ENCODE measurements at places on chromosomes 2 and 18.

DNA sequence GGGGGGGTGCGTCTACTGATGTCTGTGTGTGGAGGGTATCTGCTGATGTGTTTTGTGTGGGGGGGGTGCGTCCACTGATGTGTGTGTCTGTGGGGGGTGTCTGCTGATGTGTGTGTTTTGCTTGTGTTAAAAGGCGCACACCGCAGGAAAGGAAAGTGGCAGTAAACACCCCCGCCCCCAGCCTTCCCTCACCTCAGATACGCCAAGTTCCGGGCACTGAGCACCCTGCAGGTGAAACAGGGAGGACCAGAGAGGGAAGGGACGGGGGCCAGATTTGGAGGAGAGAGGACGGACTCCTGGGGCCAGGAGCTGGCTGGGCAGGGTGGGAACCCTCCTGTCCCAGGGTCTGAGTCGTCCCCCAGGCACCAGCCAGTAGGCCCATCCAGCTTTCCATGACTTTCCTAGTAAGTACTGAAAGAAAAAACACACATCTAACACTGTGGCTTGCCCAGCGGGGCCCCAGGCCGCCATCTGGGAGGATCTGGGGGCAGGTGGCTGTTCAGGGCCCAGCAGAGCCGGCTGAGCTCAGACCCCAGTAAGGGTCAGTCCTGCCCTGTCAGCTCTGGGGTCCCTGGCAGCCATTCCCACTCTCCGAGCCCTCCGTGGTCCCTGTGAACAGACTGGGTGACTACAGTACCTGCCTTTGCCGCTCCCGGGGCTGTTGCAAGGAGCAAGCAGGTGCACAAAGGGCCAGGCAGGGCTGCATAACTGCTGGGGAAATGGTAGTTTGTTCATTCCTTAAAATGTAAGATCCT, 126.9 kb downstream of the NFATC1 start:
- peak; percentile 87 for DNase-seq

DNA sequence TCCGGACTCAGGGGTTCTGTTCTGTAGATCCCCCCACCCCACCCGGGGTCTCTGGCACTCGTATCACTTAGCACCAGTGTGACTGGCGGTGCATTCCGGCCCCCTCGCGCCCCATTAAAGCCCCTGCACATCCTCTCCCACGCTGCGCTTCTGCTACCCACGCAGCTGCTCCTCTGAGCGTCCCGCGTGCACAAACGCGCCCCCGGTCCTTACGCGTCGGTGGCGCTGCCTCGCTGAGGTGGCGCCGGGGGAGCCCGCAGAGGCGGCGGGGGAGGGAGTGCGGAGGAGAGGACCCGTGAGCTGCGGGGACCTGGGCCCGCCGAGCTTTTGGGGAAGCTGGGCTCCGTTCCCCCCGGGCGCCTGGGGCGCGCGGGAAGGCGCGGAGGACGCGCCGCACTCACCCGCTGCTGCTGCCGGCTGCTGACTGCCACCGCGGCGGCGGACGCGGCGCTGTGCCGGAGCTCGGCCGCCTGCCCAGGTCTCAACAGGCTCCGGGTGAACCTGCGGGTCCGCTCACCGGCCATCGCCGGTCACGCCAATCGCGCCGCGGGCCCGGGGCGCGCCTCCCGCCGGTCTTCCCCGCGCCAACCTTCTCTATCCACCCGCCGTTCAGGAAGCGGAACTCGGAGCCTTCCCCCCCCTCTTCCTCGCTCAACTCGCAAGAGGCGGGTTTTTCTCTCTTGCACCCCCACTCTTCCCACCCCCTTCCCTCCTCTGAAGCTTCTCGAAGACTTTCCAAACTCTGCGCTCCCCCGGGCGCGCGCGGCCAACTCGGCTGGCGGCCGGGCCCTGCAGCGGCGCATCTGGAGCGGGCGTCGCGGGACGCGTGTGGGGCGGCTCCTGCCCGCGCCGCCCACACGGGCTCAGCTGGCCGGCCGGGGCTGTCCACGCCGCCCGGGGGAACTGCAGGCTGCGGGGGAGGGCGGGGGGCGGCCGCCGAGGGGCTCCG, at the start of gene DOCK10:
Gene DOCK10, minus strand, starts transcription at position 618 of the 949 bp plus-strand sequence. Its CDS starts 94 bp downstream, at position 524.
- DNase-seq = peak; percentile 87

GRCh38 chr2:241161646-241162281, 11.5 kb downstream of the PPP1R7 start:
- DNase-seq = no peak

DNA sequence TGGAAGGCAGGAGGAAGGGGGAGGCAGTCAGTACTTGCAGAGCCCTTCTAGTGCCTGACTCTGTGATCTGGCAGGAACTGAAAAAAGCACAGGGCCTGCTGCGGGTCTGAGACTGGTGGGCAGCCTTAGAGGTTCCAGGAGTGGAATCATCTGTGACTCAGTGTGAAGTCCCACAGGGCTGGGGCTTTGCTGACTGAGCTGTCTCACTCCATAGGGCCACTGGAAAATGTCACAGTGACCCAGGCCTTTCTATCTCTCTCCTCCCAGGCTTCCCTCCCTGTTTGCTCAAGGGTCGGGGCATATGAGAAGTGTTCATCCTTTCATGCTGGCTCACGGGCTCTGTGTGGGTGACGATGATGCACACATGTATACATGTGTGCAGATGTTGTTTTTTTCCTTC, 47.1 kb upstream of the ZFP36L2 start:
- DNase-seq = no peak

DNA sequence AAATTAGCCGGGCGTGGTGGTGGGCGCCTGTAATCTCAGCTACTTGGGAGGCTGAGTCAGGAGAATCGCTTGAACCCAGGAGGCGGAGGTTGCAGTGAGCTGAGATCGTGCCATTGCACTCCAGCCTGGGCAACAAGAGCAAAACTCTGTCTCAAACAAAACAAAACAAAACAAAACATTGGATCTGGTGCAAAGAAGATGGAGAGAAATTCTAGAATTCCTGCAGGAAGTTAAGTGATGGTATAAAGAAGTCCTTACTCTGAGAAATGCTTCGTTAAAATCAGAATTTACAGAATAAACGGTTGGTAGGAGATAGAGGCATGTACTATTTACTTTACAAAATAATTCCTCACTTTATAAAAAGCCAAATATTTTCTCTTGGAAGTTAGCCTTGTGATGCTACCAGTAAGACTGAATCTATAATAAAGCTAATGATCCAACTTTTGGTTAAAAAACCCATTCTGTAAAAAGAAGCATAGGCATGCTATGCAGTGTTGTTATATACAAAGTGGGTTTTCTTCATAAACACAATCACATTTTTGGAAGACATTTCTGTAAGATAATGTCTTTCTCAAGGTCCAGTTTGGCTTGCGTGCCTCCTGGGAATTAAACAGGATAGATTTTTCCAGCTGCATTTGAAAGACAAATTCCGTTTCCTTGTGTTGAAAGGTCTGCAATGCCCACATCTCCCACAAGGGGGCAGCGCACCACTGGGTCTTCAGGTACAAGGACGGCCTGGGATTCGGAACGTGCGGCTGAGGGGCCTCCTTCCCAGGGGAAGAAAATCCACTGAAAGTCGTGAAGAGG, 35.6 kb upstream of the PNO1 start:
- DNase-seq = peak; percentile 92

DNA sequence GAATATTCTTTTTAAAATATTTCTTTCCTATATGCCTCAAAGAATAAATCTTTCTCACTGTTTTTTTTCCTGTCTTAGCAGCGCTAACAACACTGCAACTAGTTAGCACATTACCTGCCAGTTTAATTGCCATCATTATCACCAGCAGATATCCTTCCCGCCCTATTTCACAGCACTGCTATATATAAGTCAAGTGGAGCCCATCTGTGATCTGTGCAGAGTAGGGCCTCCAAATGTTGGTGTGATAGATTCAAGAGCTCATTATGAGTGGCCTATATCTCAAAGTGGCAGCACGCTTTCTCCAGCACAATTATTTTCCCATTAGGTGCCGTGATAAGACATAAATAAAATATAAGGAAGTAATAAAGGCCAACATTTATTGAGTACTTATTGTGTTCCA, 19.8 kb upstream of the RGPD4 start:
- no peak for DNase-seq

DNA sequence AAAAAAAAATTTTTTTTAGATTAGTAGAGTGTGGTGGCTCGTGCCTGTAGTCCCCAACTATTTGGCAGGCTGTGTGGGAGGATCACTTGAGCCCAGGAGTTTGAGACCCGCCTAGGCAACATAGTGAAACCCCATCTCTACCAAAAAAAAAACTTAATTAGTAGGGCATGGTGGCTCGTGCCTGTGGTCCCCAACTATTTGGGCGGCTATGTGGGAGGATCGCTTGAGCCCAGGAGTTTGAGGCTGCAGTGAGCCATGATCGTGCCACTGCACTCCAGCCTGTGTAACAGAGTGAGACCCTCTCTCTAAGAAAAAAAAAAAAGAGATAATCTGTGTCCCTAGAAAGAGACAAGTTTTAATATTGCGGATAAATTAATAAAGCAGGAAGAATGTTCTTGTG, 8.8 kb downstream of the GPR55 start:
- no peak for DNase-seq

GRCh38 chr2:24509840-24510239, 18.8 kb downstream of the NCOA1 start:
- DNase-seq = peak; percentile 21

DNA sequence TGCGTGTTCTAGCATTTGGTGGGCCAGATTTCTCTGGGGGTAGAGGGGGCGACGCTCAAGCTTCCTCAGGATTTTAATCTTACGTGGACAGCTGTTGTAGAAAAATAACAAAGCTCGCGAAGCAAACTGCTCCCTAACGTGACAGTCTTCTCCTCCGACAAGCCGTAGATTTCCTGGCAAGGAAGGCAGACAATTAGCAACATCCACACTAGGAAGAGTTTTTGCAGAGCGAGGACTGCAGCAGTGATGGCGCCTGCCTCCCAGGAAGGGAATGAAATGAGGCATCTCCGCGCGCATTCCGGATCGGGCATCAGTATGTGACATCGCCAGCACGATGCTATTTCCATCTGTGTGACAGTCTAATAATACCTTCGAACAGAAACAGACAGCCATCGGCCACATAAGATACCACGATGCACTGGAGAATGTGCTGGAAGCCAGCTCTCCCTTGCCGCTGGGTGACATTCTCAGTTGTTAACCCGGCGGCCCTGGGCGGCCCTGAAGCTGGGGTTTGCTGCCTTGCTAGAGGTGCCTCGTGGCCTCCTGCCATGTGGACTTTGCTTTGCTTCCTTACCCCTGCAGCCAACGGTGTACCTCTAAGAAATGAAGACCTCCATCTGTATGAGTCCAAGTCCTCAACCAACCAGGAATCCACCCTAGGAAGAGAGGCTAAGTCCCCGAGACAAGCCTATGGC, 101.8 kb upstream of the AGAP1 start:
- DNase-seq = no peak

GRCh38 chr18:50341443-50341842, 33.4 kb upstream of the SKA1 start:
- DNase-seq = no peak

DNA sequence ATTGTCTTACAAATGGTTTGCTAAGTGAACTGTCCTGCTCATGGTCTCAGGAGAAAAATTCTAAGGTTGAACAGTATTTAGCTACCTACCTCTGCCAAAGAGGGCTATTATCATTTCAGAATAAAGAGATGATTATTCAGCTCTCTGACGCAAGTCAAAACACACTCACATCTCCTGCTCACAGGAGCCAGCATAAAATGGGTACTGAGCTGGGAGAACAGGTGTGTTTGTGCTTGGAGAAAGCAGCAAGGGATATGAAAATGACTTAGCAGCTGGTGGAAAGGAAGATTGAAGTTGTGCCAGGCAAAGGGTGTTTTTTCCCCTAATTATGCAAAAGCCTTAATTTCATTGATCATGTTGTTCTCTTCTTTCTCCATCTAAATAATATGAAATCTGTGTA, 47.3 kb upstream of the TANK start:
- no peak for DNase-seq

- peak; percentile 90 for DNase-seq
These were observed at the start of gene MSL3B for GRCh38 chr2:233867993-233868532. TSS of gene MSL3B (minus strand) at chr2:233868386.

GRCh38 chr2:9255416-9255815, 48.8 kb downstream of the ASAP2 start:
- no peak for DNase-seq

GRCh38 chr2:1527153-1527992, 114.1 kb downstream of the TPO start:
- DNase-seq = no peak

GRCh38 chr2:189723192-189723591, 39.4 kb downstream of the OSGEPL1 start:
- no peak for DNase-seq

DNA sequence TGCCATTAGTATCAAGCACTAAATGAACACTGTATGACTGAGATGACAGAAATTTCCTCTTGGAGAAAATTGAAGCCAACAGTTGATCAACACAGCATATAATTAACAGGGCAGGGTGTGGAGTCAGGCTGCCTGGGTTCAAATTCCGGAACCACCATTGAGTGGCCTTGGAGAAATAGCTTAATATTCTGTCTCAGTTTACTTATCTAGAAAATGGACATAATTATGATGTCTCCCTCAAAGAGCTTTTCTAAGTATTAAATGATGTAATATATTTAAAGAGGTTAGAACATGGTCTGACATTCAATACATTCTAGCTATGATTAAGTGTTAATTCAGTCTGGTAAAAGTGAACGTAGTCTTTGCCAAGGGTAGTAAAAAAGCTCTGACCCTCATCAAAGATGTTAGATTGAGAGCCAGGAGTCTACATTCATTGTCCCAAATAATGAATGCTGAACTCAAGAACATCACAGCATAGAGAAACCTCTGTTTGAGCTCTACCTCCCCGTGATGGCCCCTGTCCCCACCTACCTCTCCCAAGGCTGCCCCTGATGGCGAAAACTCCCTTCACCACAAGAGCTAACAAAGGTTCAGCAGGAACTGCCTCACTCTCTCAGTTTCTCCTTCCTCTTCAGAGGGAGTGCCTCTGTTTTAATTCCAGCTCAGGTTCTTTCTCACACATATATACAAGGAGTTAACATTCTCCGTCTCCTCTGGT, 2.7 kb upstream of the VWA3B start:
- DNase-seq = no peak

Data from activated CD4-positive, alpha-beta T cell treated with anti-CD3 and anti-CD28 coated beads, Interleukin-2, amount 10 ng/mL, durations not matched to agents 24 days and 14 days (primary cell).